ENCODE measurements at places on chromosomes 7 and 10. TPM values are rescaled to one million over a fixed set of nuclear protein-coding genes. Genes with fewer than 3 reads are reported as not detected.

NOLC1 gene
- polyA plus RNA-seq: 82.3 TPM

UCN3 gene
- polyA plus RNA-seq: 0.74 TPM

SLC13A4 gene
- polyA plus RNA-seq: 4.9 TPM

POT1 gene
- polyA plus RNA-seq: 53.6 TPM

GRCh38 chr10:70738761-70739121 lies 46.4 kb downstream of the TBATA start:
- DNase-seq: no peak

GRCh38 chr7:101863598-101863997 lies 46.2 kb downstream of the CUX1 start:
- no peak for DNase-seq
